HuH-7 (cell line): ENCODE measurements at places on chromosomes 2 and 18.

DNA sequence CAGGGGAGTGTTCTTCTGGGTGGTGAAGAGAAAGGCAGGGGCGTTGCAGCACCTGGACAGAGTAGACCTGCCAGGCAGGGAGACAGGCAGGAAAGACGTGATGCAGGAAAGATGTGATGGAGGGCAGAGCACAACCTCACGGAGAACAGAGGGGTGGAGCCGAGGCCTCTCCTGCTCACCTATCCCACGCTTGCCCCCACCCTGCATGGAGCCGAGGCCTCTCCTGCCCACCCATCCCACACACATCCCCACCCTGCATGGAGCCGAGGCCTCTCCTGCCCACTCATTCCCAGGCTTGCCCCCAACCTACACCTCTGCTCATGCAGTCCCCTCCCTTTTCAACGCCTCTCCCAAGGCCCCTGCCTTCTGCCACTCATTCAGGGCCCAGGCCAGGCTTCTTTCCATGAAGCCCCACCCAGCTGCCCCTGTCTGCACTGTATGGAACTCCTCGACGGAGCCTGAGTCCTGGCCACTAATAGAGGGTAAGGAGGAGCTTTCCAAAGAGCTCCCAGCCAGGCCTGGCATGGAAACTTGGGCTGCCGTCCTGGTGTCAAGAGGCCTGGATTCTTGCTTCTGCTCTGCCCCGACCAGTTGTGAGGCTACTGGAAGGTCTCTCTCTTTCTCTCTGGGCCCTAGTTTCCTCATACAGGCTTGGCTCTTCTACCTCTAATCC, 32.0 kb upstream of the LOXHD1 start:
- no peak for DNase-seq

DNA sequence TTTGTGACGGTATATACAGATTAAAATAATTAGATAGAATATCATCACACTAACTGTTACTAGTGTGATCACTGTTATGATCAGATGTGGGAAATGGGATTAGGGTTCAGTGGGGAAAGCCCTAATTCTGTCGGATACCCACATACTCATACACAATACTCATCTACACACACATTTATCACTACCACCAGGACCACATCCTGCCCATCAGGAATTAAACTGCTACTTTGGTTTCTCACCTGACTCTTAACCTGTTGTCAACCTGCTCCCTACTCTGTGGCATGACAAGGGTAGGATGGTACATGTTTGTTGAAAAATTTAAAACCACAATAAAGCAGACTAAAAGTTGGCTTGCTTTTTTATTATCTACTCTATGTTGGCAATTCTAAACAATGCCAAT, 24.8 kb upstream of the CYP26B1 start:
- DNase-seq: no peak

DNA sequence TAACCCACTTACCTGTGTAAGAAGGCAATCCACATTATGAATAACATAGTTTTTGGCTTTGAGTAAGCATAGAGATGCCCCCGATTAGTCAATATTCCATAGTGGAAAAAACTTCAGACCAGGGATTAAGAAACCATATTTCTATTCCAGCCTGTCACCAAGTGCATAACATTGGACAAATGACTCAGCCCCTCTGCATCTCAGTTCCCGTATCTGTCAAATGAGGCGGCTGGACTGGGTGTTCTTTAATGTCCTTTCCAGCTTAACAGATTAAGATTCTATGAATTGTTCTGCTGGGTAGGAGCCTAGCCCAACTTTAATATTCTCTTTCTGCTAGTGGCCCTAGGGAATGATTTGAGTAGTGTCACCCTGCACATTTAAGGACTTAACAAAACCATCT, 11.8 kb upstream of the FTCDNL1 start:
- no peak for DNase-seq

GRCh38 chr2:3780477-3781402, 77.4 kb downstream of the DCDC2C start:
- peak; percentile 85 for DNase-seq

DNA sequence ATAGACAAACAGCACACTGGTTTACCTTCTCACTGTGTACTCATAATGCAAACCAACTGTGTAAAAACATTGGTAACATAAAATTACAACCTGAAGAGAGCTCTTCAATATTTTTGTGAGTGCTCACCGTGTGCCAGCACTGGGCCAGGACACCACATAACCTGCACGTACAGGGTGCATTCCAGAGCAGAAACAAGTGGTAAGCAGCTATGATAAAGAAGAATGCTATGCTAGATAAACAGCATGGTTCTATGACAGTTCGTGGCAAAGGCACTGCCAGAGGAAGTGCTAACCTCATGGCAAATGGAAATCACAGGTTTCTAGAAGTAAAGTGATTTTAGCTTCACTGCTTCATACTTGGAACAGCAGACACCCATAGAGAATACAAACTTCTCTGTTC, 343.5 kb downstream of the MTX2 start:
- DNase-seq: no peak

DNA sequence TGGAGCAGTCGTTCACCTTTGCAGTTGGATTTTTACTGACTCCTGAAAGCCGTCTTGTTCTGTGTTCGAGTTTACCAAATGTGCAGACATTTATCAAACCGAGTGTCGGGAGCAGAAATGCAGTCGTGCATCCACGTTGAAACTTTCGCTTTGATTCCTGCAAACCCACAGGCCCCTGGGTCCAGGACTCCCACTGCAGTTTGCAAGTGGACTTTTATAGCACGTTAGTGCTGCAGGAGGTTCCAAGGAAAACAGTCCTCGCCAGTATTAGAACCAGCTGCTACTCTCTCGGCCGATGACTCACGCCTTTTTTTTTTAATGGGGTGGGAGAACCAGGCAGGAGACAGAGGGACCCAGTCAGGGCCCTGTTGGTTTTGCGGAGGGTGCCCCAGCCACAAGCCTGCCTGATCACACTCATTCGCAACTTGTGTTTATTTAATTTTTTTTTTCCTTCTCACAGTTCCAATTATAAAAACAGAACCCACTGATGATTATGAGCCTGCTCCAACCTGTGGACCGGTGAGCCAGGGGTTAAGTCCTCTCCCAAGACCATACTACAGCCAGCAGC, 90.1 kb downstream of the NFATC1 start:
- DNase-seq: no peak

DNA sequence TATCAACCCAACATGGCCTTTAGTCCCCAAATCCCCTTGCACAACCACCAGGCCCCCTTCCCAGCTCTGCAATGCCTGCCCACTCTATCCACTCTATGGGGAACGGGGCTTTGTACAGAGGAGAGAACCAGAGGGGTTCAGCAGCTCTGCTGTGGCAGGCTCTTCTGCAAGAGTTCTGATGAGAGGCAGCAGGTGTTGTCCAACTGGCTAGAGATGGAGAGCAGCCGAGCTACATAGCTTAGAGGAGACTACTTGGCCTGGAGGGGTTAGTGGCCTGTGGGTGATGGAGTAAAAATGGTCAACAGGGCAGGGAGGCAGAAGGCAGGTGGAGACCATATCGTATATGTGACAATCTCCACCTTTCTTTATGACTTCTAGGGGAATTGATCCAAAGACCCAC, 103.0 kb downstream of the QPCT start:
- DNase-seq: no peak

DNA sequence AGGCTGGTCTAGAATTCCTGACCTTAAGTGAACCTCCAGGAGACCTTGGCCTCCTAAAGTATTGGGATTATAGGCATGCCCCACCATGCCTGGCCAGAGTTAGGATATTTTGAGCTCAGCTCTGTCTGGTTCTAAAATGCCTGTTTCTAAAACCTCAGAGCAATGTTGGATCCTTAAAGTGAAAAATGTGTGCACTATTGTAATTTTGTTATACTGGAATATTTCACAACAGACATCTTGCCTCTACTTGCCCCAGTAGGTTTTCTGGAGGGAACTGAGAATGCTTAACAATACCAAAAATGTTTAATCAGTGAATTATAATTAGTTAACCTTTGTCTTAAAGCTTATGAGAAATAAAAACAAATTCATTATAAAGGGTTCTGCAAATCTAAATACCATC, 144.6 kb upstream of the CCDC195 start:
- DNase-seq: no peak

- no peak for DNase-seq
Observed at GRCh38 chr2:214737188-214737587, 72.3 kb downstream of the BARD1 start.

- no peak for DNase-seq
Observed at GRCh38 chr2:56266761-56267414, 83.1 kb downstream of the CCDC85A start.

GRCh38 chr18:10094154-10094553, 180.3 kb downstream of the VAPA start:
- no peak for DNase-seq

- DNase-seq: no peak
Observed at GRCh38 chr18:55875371-55875901, 287.4 kb upstream of the TCF4 start.

DNA sequence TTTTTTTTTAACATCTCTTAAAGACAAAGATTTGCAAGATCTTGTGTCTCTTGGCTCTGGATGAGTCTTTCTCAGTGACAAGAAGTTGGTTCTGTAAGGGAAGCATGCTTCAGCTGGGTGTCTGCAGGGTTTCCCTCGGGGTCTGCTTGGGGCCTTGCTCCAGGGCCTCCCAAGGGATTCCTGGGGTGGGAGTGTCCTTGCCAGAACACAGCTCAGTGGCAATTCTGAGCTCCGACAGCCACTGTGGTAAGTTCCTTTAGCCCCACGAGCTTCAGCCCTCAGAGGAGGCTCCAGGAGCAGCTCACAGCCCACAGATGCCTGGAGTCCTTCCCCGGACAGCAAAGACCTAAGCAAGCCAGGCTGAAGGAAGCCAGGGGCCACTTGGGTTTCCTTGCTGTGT, 52.4 kb downstream of the EMX1 start:
- DNase-seq: no peak

- DNase-seq: no peak
Observed at GRCh38 chr2:164700390-164700789, 79.1 kb upstream of the GRB14 start.

GRCh38 chr2:169507698-169508097, 1.8 kb upstream of the KLHL41 start:
- no peak for DNase-seq
